ENCODE measurements at places on chromosomes 11 and 22.
A peak's percentile ranks its signal among the peaks of the same experiment; 100 is the strongest.

DNA sequence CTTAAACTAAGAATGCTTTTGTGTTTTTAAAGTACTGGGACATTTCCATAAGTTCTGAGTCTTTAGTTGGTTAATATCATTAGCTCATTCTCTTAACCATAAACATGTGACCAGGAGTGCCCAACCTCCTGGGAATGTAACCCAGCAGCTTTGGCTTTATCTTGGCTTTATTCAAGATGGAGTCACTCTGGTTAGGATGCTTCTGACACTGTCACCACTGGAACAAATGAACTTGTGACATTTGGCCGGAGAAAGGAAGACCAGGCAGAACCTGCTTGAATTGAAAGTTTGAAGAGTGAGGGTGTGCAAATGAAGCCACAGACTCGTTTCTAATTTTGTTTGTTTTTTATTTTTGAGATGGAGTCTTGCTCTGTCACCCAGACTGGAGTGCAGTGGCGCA is 54.6 kb downstream of the OSBP2 start:
- no peak for DNase-seq

DNA sequence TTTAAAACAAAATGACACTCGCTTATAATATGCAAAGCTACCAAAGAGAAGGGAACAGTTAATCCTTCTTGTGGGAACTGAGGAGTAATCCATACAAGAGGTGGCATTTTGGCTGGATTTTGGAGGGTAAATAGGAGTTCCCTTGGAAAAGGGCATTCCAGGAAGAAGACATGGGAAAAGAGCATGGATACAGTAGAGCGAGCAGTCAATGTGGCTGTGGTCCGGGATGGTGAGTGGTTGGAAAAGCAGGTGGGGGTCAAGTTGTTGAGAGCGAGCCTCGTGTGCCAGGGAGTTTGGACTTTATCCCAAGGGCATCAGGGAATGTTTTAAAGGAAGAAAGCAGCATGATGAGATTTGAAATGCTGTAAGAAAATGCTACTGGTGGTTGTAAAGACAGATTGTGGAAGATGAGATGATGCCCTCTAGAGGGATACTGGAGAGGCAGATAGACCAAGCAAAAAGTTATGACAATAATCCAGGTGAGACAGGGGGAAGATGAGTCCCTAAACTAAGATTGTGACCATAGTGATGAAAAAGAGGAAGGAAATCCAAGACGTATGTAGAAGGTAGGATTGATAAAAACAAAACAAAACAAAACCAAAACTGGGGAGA is 3.8 kb upstream of the MMP7 start:
- DNase-seq, result no peak

DNA sequence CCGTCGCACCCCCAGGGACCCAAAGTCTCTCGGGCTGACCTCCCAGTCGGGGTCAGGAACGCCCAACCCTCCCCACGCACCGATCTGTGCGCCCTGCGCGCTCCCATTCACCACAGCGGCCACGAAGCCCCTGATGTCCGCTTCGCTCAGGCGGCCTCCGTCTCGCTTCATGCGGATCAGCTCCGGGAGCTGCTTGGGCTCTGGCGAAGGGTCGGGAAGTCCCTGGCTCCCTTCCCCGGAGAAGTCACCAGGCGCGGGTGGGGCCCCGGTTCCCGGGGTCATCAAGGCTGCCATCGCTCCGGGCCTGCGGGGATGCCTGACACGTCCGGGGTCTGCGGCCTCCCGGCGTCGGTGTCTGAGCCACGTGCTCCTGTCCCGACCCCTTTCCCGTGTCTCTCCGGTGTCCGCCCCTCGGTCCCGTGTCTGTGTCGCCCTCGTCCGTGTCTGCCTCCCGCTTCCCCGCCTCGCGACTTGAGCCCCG is 356 bp downstream of the TYMP start:
- peak; percentile 45 for DNase-seq

- no peak for DNase-seq
Measured at GRCh38 chr11:66866511-66866986, 9.7 kb downstream of the LRFN4 start.

- no peak for DNase-seq
Measured at GRCh38 chr11:104095791-104096190, 59.4 kb downstream of the DDI1 start.

DNA sequence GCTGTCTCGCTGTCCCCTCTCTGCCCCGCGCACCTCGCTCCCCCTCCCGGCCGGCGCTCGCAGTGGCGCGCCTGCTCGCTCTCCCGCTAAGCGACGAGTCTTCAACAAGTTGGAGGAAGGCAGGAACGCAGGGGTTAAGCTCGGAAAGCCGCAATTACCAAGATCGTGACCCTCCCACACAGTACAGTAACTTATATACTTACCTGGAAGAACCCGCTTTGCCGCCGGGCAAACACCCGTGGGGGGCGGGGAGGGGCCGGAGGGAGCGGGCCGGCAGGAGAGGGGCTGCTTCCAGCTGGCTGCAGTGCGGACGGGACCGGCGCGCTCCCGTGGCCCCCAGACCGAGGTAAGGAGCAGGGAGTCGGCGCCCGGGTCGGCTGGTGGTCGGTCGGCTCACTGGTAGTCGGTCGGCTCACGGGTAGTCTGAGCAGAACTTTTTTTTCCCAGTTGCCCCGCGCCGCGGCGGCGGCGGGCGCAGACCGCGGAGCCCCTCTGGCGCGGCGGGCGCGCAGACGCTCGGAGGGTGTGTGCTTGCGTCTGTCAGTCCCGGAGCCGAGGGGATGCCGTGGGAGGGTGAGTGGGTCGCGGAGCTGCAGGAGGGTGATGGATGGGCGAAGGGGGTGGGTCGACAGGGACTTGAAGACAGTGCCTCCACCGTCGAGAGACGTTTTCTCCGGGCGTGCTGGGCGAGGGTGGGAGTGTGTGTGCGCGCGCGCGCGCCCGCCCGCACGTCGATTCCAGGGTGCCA is 101.2 kb upstream of the HSD17B12 start:
- DNase-seq, result no peak

DNA sequence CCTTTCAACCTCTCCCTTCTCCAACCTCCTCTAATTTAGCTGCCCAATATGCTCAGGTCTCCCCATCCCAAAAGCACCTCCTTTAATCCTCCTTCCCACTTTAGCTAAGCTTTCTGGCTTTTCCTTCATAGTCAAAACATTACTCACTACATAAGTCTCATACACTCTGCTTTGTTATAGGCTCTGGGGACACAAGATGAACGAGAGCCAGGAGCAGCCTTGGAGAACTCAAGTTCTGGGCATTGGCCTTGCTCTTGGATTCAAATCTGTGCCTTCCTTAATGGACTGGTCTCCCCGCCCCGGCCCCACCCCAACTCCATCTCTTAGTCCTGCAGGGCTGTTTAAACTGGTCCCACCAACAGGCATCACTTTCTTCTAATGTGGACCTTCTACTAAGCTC is 11.4 kb upstream of the HPX start:
- DNase-seq, result no peak

DNA sequence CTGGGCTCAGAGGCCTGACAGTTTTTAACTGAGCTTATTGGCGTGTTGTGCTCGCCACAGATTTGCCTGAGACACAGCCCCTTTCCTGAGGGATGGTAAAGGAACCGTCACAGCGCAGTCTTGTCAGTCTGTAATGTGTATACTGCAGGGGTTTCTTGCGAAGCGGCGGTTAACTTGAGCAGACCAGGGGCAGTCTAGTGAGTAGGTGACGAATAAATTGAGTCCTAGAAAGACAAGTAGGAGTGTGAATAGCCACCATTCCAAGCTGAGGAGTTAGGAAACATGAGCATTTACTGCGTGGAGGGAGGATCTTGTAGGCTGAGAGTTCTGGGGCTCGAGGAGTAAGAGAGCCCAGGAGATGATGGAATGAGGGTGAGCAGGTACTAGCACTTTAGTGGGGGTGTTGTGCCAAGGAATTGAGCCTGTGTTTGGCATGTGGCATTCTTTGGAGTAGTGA is 1.4 kb downstream of the MED15 start:
- DNase-seq, result no peak

- no peak for DNase-seq
Measured at GRCh38 chr11:117647872-117648271, 149.1 kb downstream of the DSCAML1 start.
